ENCODE measurements at places on chromosomes 6 and 20.
A peak's percentile ranks its signal among the peaks of the same experiment; 100 is the strongest.

GRCh38 chr6:166998256-166999144 is 697 bp upstream of the CEP43 start:
- DNase-seq, result no peak

- DNase-seq, result no peak
These were observed 3.3 kb downstream of the TRERF1 start for GRCh38 chr6:42448391-42448790.

- DNase-seq, result no peak
These were observed 8.0 kb upstream of the GATA5 start for GRCh38 chr20:62483613-62484458.

GRCh38 chr6:27294409-27294808 is 17.7 kb downstream of the POM121L2 start:
- DNase-seq, result no peak

DNA sequence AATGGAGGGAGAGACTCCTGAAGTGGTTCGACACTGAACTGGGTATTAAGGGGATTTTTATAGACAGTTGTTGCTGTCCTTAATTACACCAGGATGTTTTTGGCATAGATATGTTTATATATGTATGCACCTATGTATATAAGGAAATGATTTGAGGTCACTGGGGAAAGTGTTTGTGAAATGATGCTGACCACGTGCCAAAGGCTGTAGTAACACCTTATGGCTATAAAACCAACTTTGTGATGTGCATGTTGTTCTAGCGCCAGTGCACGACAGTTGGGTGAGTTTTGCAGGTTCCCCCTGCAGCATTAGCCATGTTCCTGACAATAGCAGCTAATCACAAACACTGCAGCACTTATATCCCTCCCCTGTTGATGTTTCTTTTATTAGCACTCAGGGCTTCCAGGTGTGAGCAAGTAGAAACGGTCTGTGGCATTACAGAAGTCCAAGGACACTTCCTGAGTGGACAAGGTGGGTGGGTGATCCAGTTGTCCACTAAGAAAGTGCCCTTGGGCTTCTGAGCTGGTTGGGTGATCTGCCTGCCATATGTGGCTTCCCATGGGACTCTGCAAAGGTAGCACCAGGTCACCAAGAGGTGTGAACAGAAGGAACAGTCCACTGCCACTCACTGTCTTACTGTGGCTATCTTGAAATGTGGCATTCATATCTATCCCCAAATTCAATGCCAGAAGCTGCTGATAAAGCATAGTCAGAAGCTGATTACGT is 63.0 kb upstream of the RBM24 start:
- no peak for DNase-seq

- DNase-seq, result no peak
These were observed 103.6 kb upstream of the BMP2 start for GRCh38 chr20:6663751-6664388.

DNA sequence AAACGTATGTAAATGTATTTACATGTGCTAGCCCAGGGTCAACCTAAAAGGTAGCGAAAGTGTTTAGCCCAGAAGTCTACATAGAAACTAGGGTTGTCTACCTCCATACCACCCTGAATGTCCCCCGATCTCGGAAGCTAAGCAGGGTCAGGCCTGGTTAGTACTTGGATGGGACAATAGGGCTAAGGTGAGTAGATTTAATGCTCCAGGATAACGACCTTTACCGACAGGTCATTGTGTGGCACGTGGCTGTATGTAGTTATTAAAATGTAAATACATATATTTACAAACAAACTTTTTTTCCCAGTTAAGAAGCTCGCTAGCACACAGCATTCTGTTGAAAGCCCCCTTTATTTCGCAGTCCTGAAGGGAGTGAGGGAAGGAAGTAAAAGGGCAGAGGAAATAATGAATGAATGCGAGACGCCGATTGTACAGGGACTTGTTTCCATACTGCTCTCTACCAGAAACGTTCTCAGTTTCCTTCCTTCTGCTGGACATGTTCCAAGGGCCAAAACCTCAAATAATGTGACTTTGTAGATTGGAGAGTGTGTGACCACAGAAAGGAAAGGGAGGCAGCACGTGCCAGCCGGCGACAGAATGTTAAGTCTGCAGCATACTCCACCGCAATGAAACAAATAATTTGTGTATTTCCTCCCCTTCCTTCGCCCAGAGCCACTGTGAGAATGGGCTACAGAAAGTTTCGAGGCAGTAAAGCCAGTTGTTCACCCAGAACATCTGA is 612 bp downstream of the ADAT2 start:
- peak; percentile 46 for DNase-seq

GRCh38 chr20:11395581-11395980 is 522.1 kb upstream of the BTBD3 start:
- DNase-seq, result no peak

DNA sequence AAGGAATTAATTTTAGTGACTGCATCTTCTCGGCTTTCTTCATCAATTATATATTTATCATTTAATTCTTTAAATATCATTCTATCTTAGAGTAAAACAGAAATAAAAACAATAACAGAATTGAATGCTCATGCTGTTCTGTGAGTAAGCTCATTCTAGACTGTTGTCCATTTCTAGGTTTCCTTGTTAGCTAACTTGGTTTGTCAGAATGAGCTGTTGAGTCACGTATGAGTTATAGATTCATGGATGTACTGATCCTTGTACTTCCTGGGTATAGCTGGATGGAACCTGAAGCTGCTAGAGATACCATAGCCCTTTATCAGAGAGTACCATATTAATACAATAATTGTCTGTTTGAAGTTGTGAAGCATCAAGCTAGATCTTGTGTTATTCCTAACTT is 515.3 kb downstream of the TENT5A start:
- DNase-seq, result no peak

DNA sequence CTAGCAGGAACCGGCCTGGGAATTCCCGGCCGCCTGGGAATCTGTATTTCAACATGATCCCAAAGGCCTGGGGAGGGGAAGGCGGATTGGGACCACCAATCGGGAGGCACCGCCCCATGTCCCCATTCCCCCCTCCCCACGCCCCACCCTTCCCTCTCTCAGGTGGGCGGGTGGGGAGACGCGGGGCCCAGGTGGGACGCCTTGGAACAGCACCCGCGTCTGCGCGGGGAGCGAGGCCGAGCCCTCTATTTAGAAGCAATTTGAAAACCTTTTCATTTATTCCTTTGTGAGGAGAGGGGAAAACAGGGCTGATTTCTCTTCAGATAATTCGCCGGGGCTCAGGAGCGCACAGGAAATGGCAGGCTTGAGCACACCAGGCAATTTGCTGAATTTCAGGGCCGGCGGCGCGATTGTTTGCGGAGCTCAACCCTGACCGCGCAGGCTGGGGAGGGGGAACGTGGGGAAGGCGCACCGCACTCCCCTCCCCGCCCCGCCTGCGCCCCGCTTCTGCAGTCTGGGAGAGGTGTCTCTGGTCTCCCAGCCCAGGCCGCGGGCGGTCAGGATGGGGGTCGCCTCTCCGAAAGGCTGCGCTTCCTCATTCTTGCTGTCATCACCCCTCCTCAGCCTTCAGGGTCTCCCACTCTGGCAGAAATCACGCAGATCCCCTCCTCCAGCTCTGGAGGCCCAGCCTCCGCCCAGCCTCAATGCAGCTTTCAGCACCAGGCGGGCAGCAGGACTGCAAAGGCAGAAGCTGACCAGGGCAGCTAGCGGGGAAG is 170.0 kb downstream of the GRM4 start:
- DNase-seq, result no peak

- no peak for DNase-seq
These were observed 106.8 kb upstream of the SIRPG start for GRCh38 chr20:1764136-1765033.

DNA sequence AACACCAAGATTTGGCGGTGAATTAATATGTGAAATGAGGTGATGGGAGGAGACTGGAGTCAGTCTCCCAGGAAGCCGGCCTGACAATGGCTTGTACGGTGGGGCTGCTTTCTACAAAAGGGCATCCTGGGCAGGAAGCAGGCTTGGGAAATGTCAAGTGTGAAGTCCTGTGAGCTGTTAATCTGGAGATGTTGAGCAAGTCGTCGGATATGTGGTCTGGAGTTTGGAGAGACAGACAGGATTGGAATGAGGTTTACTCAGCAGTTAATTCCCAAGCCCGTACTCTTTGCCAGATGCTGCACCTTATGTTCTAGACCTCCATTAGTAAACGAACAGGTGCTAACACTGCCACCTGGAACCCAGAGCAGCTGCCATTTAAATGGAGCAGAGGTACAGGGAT is 107.7 kb upstream of the FOXC1 start:
- no peak for DNase-seq

DNA sequence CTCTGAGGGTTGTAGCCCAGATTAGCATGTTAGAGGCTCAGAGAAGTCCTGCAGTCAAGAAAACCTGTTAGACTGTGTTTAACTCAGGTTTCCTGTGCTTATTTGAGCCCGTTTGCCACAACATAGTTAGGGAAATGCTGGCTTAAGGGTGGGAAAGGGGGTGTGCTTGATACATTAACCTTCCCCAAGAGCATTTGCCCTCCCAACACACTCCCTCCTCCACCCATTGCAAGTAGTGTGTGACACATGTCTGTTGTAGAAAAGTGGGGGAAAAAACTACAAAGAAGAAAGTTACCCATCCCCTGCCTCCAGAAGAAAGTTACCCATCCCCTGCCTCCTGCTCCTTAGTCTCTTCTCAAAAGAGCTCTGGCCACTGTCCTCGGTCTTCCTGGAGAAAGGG is 36.8 kb upstream of the MRPS18A start:
- DNase-seq, result no peak

- no peak for DNase-seq
These were observed 22.9 kb downstream of the SYTL3 start for GRCh38 chr6:158672726-158673125.

GRCh38 chr20:40634891-40635290 is 54.1 kb downstream of the MAFB start:
- no peak for DNase-seq

DNA sequence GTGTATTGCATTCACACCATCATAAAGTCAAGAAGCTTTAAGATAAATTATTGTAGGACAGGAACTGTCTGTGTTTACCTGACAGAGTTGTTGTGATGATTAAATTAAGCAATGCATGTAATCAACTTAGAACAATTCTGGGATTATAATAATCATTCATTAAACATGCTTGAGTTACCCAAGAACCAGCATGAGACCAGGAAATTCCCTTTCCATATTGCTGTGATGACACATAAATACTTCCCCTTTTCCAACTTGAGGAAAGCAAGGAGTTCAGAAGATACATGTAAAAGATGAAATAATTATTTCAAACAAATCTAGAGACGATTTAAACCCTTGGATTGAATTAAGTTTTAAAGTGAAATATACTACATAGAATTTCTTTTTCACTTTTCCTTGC is 404.4 kb downstream of the GJA1 start:
- no peak for DNase-seq

- no peak for DNase-seq
These were observed 116.4 kb downstream of the KIF6 start for GRCh38 chr6:39608652-39609345.

DNA sequence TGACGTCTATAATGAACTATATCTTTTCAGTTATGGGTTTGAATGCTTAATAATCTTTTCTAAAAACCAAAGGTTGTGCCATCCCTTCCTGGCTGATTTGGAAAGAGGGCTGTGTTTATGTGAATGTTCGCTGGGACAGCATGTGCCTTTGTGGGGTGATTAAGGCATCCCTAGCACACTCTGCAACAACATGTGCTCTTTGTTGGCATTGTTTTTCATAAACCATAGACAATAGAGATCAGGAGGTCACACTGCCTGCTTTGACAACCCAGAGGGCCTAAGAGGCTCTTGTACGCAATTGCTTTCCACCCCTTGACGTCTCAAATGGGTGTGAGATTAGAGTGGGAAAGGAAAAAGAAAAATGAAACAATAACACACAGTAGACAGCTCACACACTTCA is 116.0 kb downstream of the LRRC1 start:
- peak; percentile 6 for DNase-seq

DNA sequence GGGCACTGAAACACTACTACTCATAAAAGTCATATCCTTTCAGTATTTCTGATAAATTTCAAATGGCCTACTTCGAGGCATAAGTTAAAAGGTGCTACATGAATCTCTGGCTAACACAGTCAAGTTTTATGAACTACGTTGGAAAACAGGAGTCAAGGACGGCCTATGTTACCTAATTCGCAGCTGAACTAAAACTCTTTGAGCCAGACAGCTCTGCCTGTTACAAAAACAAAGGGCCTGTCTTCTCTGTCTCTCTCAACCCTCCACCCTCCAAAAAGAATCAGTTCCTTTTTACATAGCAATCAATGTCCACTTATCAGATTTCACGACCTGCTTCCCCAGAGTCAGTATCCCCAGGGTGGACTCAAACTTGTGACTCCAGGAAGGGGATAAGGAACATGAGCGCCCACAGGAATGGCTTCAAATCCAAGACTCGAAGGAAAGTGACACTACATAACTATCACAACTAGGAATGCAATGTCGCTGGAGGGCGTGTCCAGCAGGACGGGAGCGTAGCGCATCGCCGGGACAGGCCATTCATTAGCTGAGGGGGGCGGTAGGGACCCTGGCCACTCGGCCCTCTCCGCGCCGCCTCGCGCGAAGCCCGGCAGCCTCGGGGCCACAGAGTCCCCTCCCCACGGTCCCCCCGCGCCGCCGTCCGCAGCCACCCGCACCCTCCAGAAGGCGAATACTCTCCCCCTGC is 591 bp downstream of the IBTK start:
- peak; percentile 36 for DNase-seq

DNA sequence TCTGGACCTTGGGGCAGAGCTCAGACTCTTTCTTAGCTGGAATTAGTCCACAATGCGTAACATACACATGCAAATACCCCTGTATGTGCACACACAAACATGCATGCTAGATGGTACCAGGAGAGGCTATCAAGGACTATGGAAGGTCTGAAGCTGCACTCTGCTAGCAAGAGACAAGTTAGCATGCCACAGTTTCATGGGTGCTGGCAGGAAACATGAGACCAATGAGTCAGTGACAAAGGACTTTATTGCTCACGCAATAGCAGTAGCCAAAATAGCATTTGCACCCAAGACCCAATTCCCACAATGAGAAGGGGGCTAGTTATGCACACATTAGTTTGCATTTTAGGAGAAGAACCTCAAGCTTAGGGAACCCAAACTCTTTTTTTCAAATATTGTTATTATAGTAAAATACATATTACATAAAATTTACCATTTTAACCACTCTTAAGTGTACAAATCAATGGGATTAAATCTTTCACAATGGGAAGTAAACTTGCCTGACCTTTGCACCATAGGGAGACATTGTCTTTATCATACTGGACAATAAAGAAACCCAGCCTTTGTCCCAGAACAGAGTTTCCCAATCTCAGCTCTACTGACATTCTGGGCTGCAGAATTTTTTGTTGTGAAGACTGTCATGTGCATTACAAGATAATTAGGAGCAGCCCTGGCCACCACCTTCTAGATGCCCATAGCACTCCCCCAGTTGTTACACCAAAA is 69.1 kb downstream of the NRSN1 start:
- no peak for DNase-seq

GRCh38 chr6:83879746-83880145 is 20.3 kb downstream of the CYB5R4 start:
- no peak for DNase-seq

- DNase-seq, result no peak
These were observed 482.7 kb upstream of the JARID2 start for GRCh38 chr6:14763139-14763538.

Data from NCI-H187 (cell line).